T-helper 2 cell (primary cell): ENCODE measurements at places on chromosomes 6 and 20.

GRCh38 chr6:53044572-53044971 lies 20.6 kb upstream of the FBXO9 start:
- no peak for DNase-seq

DNA sequence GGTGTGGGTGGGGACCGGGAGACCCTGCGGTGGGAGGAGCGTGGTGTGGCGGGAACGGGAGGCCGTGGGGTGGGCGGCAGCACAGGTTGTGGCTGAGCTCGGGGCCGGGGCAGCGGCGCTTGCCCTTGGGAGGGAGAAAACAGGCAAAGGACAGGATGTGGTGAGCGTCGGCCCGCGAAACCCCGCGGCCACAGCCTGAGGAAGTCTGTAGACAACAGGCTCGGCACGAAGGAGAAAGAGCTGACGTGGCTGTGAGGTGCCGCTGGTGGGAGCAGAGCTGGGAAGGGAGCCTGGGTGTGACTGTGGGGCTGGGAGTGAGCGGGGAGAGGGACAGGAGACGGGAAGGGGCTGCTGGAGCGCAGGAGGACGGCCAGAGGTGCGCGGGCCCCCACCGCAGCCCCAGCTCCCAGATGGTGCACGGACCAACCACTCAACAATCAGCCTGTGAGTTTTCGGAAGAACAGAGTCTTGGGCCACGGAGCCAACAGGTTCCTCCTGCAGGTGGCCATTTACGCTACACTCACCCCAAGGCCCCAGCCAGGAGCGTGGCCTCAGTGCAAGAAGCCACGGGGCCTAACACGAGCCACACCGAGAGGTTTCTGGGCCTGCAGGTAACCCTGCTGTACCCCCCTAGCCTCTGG lies 202.8 kb downstream of the DLL1 start:
- DNase-seq: peak; percentile 34

GRCh38 chr6:10413850-10414738 lies 780 bp downstream of the TFAP2A start:
- DNase-seq: no peak

GRCh38 chr6:137309078-137309762 lies 90.0 kb upstream of the IFNGR1 start:
- peak; percentile 5 for DNase-seq
